ENCODE measurements at places on chromosomes 2 and 18.

DNA sequence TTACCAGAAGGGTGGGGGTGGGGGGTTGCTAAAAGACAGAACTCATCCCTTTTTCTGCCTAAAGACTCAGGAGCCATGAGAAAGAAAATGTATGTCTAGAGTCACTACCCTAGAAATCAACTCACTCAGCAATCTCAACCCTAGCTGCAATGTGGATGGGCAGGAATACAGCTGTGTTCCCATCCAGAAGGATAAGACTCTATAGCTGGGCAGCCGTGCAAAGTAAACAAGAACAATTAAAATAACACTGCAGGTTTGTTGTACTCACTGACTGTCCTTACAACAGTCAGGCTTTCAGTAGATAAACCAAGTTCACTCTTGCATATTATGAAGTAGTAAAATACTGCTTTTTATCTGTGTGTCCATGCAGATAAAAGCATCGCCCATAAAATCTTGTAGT is 74.0 kb downstream of the ESCO1 start:
- no peak for DNase-seq

GRCh38 chr18:33372442-33372841 is 68.1 kb downstream of the CCDC178 start:
- DNase-seq = no peak

GRCh38 chr18:68418881-68419280 is 296.0 kb downstream of the TMX3 start:
- no peak for DNase-seq

DNA sequence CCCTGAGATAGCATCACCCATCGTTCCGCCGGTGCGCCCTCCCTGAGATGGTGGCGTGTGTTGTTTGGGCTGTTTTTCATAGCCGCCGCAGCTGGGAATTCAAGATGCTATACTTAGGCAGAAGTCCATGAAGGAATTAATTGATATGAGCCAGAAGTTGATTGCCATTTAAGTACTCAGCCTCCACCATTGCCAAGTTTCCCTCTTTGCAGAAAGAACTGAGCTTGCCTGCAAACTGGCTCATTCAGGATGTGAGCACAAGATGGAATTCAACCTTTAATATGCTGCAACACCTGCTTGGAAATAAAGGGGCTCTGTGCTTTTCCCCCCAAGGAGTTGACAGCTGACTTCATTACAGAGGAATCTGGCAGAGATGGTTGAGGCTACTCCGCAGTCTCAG is 295.5 kb downstream of the ZNF521 start:
- DNase-seq = no peak

DNA sequence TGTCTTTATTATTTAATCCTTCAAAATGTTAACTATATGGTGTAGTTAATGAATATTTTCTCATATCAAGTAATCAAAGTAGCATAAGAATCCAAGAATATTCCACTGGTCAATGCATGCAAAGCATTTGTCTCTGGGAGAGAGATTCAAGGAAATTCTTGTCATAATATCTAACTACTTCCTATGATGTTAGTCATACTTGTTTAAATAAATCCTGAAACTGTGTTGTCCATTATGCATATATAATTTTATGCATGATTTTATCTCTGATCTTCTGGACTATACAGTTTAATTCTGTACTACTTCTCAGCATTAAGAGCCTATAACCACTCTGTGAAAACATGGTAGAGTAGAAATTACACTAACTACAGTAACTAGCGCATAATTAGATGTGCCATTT is 388.3 kb downstream of the NR4A2 start:
- DNase-seq = no peak

- no peak for DNase-seq
Observed at GRCh38 chr2:39537150-39537549, 100.1 kb upstream of the MAP4K3 start.

- DNase-seq = no peak
Observed at GRCh38 chr2:157355618-157356017, 30.0 kb upstream of the ERMN start.

Data from NCI-H187 (cell line).